ENCODE measurements at places on chromosomes 7 and 10.
A peak's percentile ranks its signal among the peaks of the same experiment; 100 is the strongest.

DNA sequence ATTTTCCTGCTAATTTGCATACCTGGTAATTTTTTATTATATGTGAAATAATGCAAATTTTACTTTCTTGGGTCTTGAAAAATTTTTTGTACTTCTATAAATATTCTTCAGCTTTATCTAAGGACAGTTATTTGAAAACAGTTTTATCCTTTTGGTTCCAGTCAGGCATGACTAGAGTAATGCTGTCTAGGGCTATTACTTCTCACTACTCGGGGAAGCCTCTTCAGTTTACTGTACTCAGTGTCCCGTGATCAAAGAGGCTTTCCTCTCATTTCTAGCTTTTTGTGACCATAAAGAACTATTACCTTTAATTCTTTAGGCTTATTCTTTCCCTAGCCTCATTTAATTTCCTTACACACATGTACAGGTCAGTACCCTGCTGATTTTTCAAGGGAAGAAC, 153.8 kb upstream of the HDAC9 start:
- DNase-seq: no peak

- DNase-seq: no peak
Measured at GRCh38 chr7:134512271-134512670, 15.1 kb upstream of the AKR1B10 start.

GRCh38 chr10:93498166-93498565, 1.8 kb downstream of the CEP55 start:
- DNase-seq: no peak

- DNase-seq: no peak
Measured at GRCh38 chr10:44043646-44044375, 341.1 kb downstream of the CXCL12 start.

GRCh38 chr7:106820321-106821217, 44.5 kb upstream of the PIK3CG start:
- no peak for DNase-seq

DNA sequence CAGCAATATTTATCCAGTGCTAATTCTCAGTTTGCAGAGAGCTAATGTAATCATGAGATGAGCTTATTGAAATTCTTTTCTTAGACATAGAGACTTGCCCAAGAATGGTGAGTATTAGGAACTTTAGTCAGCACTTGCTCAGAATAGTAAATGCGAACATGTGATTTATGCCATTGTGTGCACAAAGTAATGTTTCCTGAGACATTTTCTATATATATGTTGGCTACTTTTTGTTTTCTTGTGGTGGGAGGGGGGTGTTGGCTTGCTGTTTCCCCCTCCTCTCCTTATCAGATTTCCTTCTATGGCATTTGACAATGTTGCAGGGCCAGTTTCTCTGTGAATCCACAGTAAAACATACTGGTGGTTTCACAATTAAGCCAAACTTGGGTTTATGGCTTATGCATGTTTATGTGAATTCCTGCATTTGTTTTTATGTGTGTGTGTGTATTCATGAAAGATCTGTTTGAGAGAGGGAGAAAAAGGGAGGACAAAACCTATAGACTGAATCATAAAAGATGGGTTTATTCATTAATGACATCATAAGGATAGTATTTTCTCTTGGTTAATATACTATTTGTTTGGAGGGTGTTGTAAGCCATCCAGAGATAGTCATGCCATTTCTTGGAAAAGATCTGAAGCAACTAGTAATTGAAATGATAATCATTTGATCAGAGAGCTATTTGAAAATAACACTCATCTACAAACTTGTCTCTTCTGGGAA, 36.3 kb downstream of the ARID5B start:
- DNase-seq: no peak

- no peak for DNase-seq
Measured at GRCh38 chr7:129354428-129355157, 79.6 kb upstream of the STRIP2 start.

- no peak for DNase-seq
Measured at GRCh38 chr10:102801978-102802377, 35.2 kb downstream of the CYP17A1 start.

DNA sequence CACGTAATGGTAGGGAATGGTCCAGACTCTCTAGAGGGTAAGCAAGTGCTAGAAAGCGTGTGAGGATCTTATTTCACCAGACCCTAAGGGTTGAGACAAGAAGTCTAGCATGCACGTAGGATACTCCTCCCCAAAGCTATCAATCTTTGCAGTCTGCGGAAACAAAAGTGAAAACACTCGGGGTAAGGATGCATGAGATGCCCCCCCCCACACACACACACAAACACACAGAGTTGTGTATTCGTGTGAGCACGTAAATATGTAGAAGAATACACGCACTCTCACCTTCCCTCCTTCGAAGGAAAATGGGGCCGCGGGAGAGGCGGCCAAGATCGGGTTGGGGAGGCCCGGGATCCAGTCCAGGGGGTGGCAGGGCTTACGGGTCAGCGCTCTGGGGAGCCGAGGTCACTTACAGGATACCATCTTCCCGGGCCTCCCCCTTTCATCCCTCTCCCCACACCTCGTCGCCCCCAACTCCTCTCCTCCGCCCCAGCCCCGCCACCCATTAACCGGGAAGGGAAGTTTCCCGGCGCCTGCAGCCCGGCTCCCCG, 455 bp downstream of the CUL2 start:
- DNase-seq: peak; percentile 73

- no peak for DNase-seq
Measured at GRCh38 chr10:49309691-49310411, 10.9 kb downstream of the C10orf71 start.

DNA sequence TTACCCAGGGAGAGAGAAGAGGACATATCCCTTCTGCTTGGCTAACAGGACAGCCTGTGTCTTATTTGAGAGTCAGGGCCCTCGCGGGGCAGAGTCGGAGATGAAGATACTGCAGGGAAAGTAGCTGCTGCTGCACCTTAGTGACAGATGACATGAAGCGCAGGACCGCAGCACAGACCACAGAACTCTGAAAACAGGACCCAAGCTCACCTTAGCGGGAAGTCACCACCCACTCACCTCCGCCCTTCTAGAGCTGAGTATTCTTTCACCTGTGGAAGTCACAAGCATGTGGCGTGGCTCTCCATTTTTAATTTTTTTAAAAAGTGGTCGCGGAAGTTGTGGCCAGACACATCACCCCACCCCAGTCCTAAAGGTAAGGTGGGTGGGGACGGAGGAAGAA, 191.4 kb downstream of the FAM107B start:
- no peak for DNase-seq

DNA sequence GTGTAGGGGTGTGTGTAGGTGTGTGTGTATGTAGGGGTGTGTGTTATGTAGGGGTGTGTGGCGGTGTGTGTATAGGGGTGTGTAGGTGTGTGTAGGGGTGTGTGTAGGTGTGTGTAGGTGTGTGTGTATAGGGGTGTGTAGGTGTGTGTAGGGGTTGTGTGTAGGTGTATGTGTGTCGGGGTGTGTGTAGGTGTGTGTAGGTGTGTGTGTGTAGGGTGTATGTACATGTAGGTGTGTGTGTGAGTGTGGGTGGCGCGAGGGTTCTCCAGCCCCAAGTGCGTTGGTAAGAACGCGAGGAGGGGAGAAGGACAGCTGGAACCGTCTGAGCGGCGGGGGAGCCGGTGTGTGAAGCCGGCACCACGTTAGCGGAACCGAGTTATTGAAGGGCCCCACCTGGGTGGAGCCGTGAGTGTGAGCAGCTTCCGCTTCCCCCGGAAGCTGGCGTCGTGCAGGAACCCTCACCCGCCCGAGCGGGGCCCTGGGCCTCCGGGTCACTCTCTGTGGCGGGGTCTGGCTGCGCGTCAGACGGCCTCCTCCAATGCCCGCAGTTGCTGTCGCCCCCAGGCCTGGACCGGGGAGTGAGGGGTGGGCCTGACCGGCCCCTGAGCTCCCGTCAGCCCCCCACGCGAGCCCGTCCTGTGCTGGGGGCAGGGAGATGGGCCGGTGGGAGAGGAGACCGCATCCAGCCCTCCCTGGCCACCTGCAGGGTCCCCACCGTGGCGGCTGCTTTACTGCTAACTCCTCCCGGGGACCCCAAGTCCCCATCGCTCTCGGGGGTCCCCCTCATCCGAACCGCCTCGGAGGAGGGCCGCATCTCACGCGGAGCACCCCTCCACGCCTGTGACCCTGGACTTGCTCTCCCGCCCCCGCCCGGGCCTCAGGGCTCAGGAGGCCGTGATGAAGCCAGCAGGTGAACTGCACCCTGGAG, 49.6 kb upstream of the PSMG3 start:
- DNase-seq: no peak

- DNase-seq: no peak
Measured at GRCh38 chr7:961546-962400, 7.3 kb upstream of the ADAP1 start.

GRCh38 chr10:16699435-16700057, 117.7 kb downstream of the RSU1 start:
- no peak for DNase-seq

Data from Karpas-422 (cell line).